Kidney (tissue), 22 donors: ENCODE measurements at places on chromosomes 4 and X.

DNA sequence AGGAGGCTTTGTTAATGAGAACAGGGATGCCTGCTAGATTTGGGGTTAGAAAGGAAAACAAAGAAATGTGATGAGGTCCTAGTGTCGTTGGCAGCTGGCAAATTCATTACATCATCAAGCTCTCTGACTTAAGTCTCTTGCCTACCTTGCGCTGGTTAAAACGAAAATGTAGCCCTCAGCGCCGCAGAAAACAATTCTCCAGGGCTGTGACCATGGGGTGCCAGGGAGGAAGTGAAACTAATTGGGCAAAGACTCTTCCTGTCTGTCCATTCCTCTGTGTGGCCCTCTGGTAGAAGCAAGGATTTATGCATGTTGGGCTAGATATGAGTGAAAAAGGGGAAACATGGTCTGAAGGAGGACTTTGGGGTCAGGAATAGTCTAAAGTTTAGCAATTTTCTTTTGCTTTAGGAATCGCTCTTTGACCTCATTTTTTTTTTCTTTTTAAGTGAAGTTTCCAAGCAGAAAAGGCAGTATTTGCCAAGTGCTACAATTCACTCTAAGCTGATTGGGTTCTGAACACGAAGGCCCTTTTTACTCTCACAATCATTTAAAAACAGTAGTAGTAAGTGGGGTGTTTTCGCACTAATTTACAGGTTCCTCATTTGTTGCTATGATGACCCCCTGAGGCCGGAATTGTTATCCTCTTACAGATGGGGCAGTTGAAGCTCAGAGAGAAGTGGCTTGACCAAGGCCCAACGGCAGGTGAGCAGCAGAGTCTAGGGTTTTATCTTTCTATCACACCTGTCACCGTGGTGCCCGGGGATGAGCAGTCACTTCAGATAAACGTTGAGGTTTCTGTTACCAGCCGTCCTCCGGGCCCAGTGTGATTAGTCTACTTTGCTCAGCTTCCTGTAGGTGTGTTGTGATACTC, 27.3 kb upstream of the CHRNA9 start:
- no peak for DNase-seq

DNA sequence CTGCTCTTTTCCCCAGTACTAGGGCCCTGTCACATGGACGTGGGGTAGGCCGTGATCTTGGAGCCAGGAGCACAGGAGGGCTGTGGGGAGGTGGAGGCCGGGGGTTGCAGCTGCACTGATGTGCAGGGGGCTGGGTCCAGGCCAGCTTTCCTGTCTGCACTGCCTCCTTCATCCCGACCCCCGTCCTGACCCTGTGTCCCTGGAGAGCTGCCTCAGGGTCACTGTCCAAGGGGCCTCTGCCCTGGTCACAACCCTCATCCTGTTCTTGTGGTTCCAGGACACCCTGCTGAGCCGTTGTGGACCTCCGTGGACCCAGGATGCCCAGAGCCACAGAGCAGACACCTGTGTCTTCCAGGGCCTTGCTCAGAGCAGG, 91.7 kb upstream of the ADRA2C start:
- no peak for DNase-seq

DNA sequence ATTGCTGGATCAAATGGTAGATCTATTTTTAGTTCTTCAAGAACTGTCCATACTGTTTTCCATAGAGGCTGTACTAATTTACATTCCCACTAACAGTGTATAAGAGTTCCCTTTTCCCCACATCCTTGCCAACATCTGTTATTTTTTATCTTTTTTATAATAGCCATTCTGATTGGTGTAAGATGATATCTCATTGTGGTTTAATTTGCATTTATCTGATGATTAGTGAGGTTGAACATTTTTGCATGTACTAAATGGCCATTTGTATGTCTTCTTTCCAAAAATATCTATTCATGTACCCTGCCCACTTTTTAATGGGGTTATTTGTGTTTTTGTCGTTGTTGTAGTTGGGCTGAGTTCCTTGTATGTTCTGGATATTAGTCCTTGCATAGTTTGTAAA, 35.4 kb upstream of the PRKG2 start:
- DNase-seq, result no peak

- DNase-seq, result no peak
These were observed 219.0 kb downstream of the DCTD start for GRCh38 chr4:182698212-182698611.

- DNase-seq, result no peak
These were observed 110.5 kb upstream of the ENPP6 start for GRCh38 chr4:184328022-184328736.
